ENCODE measurements at places on chromosomes 16 and 17.
A peak's percentile ranks its signal among the peaks of the same experiment; 100 is the strongest.

GRCh38 chr17:41588126-41588810, 1.6 kb upstream of the KRT14 start:
- DNase-seq, result no peak

GRCh38 chr16:81036751-81037350, 1.2 kb downstream of the ATMIN start:
- no peak for DNase-seq

DNA sequence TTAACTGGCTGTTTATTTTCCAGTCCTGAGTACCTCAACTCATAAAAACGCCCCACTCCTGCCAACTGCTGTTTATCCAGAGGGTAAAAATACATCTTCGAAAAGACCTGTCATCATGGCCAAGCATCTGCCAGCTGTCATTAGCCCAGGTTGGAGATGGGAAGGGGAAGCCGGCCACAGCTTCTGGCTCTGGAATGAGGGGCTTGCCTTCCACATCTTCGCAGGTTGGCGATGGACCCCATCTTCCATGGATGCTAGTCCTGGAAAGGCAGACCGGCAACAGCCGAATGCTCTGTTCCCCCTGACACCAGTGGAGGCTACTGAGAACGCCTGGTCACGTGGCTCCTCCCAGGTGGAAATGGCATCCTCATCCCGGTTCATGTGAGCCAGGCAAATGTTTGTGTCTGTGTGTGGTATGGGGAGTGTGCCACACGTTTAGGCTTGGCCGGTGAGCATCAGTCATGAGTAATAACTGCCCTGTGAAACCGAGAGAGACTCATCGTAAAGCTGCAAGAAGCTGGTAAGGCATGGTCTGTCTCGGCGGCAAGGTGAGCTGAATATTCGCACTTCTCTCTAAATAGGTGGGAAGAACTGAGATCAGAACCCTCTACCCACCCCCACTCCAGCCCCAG, 420 bp upstream of the KRTAP17-1 start:
- DNase-seq, result peak; percentile 66

GRCh38 chr17:36632916-36633771, 31.8 kb downstream of the MRM1 start:
- no peak for DNase-seq

GRCh38 chr17:39756380-39757079, 18.8 kb downstream of the GRB7 start:
- no peak for DNase-seq

DNA sequence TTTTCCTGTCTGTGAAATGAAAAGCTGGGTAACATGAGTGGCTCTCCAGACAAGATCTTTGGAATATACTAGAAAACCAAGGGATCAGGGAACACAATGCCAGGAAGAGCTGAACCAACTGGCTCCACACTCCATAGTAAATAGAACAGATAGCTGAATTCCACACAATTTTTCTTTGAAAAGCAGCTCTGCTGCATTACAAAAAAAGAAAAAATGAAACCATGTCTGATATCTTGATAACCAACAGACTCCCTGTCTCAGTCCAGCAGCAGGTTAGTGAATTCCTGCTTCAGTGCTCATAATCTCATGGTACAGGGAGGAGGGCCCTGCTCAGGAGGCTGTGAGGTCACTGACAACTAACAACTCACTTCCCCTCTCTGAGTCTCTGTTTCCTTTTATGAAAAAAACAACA, 97.1 kb downstream of the CDH11 start:
- no peak for DNase-seq

DNA sequence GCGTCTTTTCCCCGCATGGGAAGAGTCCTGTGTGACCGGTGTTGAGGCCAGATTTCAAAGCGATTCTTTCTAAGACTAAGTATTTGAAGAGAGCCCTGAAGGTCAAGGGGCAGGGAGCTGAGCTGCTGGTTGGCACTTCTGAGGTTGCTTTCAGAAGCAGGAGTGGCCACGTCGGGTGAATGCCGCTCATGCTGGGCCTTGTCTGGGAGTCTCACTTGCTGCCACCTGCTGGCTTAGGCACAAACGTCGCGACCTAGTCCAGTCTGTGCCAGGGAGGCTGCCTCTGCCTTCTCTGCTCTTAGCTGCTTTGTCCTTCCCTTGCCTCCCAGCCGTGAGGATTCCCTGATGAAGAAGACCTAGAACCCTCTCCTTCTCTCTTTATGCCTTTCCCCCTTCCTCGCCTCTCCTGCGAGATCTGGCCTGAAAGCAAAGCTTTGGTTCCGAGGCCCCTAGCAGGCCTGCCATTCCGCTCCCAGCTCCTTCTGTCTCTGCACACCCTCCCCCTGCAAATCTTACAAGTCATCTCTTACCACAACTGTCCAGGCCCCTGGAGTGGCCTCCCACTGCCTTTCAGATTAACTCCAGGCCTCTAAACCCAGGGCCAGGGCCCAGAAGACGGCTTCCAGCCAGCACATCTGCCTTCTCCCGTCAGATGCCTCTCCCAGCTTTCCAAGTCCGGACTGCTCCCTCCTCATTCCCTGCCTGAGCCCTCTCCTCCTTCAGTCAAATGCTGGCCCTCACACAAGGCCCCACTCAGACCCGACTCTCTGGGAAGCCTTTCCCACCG, 11.4 kb downstream of the CTNS start:
- DNase-seq, result peak; percentile 7

- no peak for DNase-seq
Observed at GRCh38 chr16:13176711-13177110, 275.3 kb downstream of the SHISA9 start.

DNA sequence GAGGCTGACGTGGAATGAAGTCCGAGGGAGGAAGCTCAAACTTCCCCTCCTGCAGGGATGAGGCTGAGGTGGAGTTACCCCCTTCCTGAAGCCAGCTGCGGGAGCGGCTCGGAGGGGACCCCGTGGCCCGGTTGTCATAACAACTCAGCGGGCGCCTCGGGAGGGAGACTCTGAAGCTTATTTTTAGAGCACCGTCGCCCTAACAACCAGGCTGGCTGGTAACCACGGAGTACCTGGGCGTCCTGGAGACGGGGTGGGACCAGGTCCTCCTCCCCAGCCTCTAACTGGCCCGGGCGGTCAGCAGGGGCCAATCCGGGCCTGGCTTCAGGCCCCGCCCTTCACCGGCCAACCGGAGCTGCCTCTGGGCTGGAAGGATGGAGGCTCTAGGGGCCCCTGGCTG, 27.7 kb downstream of the NECAB2 start:
- DNase-seq, result peak; percentile 30

DNA sequence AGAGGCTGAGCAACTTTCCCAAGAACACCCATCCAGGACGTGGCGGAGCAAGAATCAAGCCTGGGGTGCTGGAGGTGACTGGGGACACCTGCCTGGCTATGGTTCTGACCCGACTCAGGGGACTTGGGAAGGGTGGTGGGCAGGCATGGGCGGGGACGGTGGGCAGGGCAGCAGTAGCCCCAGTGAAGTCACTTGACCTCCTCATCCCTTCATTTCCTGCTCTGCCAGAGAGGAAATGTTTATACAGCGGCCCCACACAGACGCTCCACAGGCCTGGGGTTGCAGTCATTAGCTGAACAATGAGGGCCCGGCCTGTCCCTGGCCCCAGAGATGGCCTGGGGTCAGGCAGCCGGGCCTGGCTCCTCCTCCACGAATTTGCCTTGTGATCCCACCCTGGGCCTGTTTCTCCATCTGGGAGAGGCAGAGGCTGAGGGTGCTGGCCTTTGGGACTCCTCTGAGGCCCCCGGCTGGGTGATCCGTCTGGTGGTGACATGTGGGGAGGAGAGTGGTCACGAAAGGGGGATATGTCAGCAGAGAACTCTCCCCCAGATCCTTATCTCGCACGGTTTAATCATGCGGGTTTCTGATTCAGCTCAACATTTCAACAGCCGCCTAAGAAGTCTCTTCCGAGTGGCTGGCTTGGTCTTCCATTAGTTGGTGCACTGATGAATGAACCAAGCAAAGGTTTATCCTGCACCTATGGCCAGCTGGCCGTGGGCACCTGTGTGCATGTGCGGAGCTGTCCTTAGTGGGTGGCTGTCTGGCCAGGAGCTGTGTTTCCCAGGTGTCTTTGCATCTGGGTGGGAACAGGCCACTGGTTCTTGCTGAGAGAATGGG, 175.9 kb downstream of the IRF8 start:
- DNase-seq, result no peak

DNA sequence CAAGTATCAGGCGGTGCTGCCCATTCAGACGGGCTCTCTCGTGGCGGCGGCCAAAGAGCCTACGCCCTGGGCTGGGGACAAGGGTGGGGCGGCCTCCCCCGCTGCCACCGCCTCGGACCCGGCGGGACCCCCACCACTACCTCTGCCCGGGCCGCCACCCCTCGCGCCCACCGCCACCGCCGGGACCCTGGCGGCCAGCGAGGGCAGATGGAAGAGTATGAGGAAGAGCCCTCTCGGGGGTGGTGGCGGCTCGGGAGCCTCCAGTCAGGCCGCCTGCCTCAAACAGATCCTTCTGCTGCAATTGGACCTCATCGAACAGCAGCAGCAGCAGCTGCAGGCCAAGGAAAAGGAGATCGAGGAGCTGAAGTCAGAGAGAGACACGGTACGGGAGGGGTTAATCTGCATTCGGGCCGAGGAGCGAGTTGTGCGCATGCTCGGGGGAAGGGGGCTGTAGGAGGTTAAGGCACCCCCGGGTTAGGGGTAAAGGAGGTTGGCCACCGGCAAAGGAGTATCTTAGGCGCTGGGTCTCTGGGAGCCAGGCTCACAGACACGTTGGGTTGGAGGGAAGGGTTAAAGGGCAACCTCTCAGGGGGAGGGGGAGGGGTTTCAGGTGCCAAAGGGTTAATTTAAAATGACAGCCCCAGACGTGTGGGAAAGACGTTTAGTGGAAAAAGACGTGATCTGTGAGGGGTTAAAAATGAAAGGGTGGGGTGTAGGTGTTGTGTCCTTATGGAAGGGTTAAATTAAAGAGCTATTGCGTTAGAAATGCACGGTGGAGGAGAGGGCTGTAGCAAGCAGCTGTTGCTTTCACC, 1.4 kb downstream of the MSL1 start:
- peak; percentile 45 for DNase-seq

DNA sequence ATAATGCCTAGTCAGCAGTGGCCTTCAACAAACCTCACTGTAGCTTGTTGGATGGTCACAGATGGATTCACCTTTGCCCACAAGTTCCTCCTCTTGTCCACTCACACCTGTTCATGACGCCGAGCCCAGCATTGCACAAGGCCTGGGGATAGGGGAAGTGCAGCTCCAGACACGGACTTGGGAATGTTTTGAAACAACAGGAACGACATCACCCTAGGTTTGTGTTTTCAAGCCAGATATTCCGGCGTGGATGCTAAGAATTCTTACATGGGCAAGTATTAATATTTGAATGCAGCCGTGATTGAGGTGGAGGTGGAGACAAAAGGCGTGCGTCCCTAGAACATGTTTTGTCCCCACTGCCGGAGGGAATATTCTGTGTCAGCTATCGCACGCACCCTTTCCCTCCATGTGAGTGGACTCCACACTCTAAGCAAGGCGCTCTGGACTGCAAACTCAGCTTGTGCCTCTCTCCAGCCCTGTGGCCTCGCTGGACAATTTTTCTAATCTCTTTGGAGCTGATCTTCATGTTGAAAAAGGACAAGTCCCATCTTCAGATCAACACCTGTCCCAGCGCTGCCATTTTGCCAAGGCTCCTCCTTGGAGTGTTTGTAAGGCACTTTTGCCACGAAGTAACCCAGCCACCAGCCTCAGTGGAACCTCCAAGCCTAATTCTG, 2.0 kb upstream of the BANP start:
- DNase-seq, result no peak

- DNase-seq, result no peak
Observed at GRCh38 chr17:61218438-61218837, 181.2 kb upstream of the TBX2 start.

GRCh38 chr17:28500712-28501379, 5.3 kb upstream of the FOXN1 start:
- no peak for DNase-seq

GRCh38 chr16:3804426-3805016, 76.0 kb downstream of the CREBBP start:
- no peak for DNase-seq

- no peak for DNase-seq
Observed at GRCh38 chr16:16960785-16961184, 510.0 kb downstream of the XYLT1 start.

GRCh38 chr17:76440751-76441362, 12.1 kb downstream of the UBE2O start:
- no peak for DNase-seq

GRCh38 chr17:8630227-8630801, at the start of gene MYH10:
MYH10 (minus strand) TSS chr17:8630725; CDS start chr17:8623246, 7,479 bp downstream.
- no peak for DNase-seq

GRCh38 chr16:56625943-56626654, 518 bp downstream of the MT1E start:
- DNase-seq, result no peak

DNA sequence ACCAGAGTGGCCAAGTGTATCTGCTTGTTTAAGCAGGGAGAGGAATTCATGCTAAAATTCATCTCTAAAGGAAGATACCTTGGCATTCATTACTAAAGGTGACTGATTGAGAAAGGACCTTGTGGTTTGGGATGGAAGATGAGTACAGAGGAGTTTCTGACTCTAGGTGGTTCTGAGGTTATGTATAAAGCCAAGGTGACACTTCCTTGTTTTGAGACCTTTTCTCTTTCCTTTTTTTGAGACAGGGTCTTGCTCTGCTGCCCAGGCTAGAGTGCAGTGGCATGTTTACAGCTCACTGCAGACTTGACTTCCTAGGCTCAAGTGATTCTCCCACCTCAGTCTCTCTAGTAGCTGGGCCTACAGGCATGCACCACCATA, 9.1 kb downstream of the ABHD15 start:
- no peak for DNase-seq

DNA sequence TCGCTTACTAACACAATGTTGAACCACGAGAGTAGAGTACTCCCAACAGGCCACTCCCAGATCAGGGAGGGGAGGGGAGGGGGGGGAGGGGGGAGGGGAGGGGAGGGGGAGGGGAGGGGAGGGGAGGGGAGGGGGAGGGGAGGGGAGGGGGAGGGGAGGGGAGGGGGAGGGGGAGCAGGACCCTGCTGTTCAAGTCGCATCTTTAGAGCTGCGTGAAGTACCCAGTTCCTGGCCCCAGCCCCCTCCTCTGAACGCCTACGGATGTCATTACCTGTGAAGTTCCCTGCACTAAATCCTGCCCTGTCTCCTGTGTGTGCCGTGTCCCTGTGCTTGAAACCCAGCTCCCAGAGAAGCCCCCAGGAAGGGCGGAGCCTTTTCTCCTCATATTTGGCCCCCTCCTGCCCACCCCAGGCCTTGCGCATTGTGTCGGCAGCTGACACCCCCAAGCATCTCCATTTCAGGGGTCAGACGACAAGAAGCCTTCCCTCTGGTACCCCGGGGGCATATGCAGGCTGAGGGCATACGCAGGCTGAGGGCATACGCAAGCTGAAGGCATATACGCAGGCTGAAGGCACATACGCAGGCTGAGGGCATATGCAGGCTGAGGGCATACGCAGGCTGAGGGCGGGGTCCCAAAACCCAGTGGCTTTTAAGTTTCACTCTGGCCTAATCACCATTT, 330.2 kb downstream of the C16orf95 start:
- no peak for DNase-seq

GRCh38 chr17:81537343-81537855, 9.2 kb downstream of the FSCN2 start:
- DNase-seq, result peak; percentile 86

GRCh38 chr17:9360677-9361081, 214.9 kb downstream of the STX8 start:
- no peak for DNase-seq
